ENCODE measurements at places on chromosomes 12 and 14.

DNA sequence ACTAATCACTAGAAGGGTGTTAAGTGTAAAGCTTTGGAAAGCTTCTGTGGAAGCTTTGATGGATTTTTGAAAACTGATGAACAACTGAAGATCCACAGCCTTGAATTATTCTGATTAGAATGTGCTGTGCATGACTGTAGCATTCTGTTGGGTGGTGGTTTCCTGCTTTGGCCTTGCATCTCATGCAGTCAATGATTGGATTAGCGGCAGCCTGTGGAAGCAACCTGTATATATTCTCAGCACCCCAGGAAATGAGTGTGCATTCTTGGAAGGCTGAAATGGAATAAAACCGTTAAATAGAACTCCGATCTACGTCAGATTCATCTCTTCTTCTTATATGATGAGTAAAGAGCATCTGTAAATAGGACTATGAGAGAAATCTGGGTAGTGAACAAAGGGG, 120.2 kb downstream of the SLC16A7 start:
- no peak for DNase-seq

GRCh38 chr12:19287302-19287701, 152.0 kb upstream of the AEBP2 start:
- DNase-seq: no peak

DNA sequence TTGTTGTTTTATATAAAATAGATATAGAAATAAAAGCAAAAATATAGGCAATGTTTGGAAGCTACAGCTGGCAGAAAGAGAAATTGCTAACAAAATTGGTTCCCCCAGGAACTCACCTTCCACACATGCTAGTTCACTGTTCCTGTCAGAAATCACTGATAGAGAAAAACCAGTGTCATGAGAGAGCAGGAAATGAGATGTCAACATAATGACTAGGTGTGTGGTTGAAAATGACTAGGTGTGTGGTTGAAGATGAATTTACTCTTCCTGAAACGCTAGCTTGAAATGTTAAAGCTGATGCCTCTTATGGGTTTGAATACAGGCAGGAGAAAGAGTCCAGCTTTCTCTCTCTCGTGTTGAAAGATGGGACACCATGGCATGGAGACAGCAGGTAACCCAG, 216.3 kb downstream of the C12orf42 start:
- no peak for DNase-seq

- DNase-seq: no peak
These were observed 84.0 kb downstream of the SAMD4A start for GRCh38 chr14:54650959-54651351.

- no peak for DNase-seq
These were observed 101.2 kb downstream of the C12orf50 start for GRCh38 chr12:87928031-87928430.

DNA sequence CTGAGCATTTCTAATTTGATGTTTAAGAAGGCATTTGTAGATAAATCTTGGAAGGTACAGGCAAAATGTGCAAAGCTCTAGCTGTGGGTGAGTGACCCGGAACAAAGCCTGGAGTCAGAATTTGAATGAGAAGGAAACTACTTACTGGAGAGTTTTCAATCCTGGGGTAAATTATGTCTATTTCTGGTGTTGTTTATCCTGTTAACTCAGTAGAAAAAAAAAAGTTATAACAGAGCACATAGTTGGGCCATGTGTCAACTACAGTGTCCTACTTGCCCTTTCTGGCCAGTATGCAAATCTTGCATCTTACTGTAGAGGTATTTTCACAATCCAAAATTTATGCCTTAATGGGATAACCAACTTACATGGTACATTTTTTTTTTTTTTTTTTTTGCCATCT, 182.3 kb downstream of the SYNE2 start:
- DNase-seq: no peak

DNA sequence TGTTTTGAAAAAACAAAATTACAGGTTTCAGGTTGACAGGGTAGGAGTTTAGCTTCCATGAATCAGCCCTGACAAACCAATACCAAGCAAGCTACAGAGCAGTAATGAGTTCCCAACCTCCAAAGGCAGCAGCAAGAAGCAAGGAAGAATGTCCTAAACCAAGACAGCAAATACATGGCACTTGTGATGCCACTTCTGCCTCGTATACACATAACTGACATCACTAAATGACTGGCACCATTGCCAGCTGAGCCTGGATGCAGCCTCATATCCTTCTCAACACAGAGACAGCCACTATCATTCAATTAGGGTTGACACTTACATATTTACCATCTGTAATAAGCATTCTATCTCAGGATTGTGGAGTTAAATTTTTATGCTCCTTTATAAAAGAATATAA, 35.0 kb upstream of the MDM1 start:
- no peak for DNase-seq

Measured in 8988T (cell line).